CD4-positive, alpha-beta T cell treated with Interleukin-17A for 1 hour (primary cell): ENCODE measurements at places on chromosomes 1 and 21.

- no peak for DNase-seq
Measured at GRCh38 chr1:17633654-17634053, 94.2 kb downstream of the ARHGEF10L start.

- DNase-seq = no peak
Measured at GRCh38 chr1:207031016-207031415, 1.5 kb downstream of the C1orf116 start.

DNA sequence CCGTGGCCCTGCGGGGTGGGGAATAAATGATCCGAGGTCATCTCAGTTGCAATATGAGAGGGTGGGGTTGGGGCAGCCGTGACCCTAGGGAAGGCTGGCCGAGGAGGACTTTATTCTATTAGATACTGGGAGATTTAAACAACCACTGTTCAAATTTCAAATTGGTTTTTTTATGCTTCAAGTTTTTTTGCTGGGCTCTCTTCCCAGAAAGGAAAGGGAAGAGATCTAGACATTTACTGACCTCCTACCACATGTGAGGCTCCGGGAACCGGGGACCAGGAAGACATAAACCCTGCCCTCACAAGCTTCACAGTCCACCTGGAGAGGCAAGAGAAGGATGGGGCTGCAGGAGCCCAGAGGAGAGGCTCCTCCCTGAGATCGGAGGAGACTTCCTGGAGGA, 207.3 kb downstream of the FOXD2 start:
- DNase-seq = no peak

GRCh38 chr1:65330021-65330420, 20.7 kb downstream of the DNAJC6 start:
- no peak for DNase-seq

GRCh38 chr1:156045076-156045475, 8.5 kb downstream of the UBQLN4 start:
- DNase-seq = no peak

- DNase-seq = no peak
Measured at GRCh38 chr1:19559641-19560040, 74.3 kb upstream of the CAPZB start.

DNA sequence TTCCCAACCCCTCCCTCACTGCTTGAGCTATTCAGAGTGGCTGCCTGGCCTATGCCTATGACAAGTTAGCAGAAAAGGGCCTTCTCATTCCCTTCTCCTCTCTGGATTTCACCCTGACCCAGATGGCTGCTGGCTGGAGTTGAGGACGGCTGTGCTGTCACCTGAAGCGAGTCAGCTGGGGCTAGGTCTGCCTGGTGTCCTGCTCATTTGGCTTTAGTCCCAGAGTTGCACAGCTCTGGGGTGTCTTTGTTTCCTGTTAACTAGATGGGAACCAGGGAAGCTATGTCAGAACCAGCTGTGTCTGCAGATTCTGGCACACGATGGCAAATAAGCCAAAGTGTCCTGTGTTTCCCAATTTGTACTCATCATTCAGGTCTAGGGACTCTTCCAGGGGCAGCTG, 52.9 kb downstream of the CNIH3 start:
- no peak for DNase-seq

- no peak for DNase-seq
Measured at GRCh38 chr1:22828484-22829308, 118.1 kb downstream of the EPHB2 start.

GRCh38 chr1:209587789-209588188, 4.3 kb downstream of the CAMK1G start:
- no peak for DNase-seq

GRCh38 chr21:37338671-37339551, 27.7 kb upstream of the DYRK1A start:
- no peak for DNase-seq

- no peak for DNase-seq
Measured at GRCh38 chr21:45151445-45152160, 77.2 kb downstream of the ADARB1 start.

GRCh38 chr1:147491098-147491497, 50.2 kb upstream of the BCL9 start:
- no peak for DNase-seq

DNA sequence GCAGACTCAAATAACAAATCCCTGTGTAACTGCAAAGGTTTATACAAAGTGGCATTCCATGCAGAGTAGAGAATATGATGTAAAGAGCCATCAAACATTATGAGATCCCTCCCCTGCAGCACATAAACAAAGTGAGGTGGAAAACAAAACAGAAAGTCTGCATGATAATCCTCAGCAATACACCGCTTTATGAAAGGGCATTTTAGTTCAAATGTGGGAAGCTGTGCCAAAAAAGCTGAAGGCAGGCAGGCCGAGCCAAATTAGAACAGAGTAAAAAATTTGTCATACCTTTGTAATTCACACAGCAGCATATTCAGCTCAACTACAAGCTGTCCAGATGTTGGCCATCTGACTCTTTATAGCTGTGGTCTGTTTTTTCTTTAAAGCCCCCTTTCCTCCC, 113.5 kb downstream of the LHX9 start:
- DNase-seq = no peak

GRCh38 chr1:45850017-45850416, 46.6 kb downstream of the MAST2 start:
- DNase-seq = no peak

DNA sequence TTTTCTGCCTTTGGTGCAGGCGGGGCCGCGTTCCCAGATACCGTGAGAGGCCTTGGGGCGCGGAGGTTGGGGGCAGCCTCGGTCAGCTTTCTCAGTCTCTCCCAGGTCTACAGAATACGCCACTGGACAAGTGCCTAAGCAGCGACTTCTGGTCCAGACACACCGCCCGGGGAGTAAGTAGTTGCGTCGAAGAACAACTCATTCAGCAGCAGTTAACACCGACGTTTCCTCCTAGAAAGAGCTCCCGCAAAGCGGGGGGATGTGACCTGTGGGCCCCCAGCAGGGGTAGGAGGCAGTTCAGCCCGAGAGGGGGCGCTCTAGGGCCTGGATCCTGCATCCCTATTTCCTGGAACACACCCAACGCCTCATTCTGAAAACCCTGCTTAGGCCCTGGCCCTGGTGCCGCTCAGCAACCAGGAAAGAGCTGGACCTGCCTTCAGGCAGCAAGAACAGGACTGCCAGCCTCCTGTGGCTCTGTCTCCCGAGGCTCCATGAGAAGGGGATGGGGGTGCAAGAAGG, 6.5 kb upstream of the BARHL2 start:
- no peak for DNase-seq

- no peak for DNase-seq
Measured at GRCh38 chr1:79745929-79746328, 739.4 kb upstream of the ADGRL4 start.

DNA sequence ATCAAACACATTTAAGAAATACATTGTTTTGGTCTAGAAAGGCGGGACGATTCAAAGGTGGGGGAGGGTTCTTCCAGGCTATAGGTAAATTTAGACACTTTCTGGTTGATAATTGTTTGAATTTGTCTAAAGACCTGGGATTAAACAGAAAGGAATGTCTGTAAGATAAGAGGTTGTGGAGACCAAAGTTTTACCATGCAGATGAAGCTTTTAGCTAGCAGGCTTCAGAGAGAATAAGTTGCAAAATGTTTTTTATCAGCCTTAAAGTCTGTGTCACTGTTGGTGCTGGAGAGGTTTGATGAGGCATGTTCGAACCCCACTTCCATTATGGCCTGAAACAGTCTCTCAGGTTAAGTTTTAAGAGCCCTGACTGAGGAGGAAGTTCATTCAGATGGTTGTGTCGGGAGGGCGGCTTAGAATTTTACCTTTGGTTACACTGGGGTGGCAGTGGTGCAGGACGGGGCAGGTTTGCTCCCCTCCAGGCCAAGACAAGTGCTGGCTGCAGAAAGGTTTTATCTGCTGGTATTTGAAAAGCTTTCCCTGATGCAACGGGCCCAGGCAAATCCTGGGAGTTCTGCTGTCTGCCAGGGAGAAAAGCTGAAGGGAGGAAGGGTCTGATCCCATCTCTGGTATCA, 16.0 kb upstream of the SLC2A5 start:
- no peak for DNase-seq

DNA sequence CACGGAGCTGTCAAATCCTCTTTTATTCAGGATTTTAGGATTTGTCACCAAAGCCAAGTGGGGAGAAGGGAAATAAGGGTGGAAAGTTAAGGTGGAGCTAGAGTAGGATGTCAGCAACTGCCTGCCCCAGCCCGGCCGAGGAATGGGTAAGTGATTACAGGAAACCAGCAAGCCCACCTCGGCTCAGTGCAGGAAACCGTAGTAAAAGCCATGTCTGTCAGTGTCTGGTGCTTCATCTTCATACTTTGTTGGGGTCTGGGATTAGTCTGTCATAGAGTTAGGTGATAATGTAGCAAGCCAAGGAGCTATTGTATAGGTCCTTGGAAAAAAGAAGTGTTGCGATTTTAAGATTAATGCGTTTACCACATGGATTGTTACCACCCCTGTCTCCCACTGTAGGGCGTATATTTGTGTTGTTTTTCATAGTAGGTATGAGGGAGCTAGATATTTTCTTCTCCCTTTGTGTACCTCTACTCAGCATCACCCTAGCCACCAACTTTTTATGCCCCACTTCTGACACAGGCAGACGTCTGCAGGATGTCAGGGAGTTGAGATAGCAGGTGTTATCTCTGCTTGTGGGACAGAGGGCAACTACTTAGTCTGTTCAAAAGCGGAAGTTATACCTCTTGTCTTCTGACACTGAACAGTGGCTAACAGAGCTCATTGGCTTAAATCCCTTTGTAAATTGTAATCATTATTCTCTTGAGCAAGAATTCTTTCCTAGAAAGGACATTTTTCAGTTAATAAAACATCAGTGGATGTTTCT, 253.7 kb downstream of the HHAT start:
- DNase-seq = no peak

GRCh38 chr1:168481586-168481985, 62.2 kb downstream of the XCL2 start:
- no peak for DNase-seq

GRCh38 chr1:246445503-246445902, 61.6 kb downstream of the SMYD3 start:
- no peak for DNase-seq

GRCh38 chr1:88191917-88192316, 492.2 kb upstream of the PKN2 start:
- no peak for DNase-seq

- DNase-seq = no peak
Measured at GRCh38 chr1:3307359-3307758, 147.1 kb upstream of the ARHGEF16 start.

DNA sequence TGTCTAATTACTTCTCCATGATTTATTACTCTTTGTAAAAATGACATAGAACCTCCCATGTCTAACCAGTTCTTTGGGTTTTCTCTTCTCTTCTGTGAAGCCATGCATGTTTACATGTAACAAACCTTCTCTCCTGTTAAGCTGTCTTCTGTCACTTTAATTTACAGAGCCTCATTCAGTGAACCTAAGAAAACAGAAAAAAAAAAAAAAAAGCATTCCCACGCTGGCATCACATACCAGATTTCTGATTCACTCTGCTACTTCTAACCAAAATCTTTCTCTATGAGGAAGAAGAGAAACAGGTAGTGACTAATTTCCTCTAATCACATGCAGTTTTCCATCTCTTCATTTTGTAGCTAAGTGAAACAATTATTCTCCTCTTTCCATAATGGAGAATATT, 141.4 kb upstream of the CXADR start:
- DNase-seq = no peak

- no peak for DNase-seq
Measured at GRCh38 chr1:7284839-7285435, 486.2 kb upstream of the VAMP3 start.

DNA sequence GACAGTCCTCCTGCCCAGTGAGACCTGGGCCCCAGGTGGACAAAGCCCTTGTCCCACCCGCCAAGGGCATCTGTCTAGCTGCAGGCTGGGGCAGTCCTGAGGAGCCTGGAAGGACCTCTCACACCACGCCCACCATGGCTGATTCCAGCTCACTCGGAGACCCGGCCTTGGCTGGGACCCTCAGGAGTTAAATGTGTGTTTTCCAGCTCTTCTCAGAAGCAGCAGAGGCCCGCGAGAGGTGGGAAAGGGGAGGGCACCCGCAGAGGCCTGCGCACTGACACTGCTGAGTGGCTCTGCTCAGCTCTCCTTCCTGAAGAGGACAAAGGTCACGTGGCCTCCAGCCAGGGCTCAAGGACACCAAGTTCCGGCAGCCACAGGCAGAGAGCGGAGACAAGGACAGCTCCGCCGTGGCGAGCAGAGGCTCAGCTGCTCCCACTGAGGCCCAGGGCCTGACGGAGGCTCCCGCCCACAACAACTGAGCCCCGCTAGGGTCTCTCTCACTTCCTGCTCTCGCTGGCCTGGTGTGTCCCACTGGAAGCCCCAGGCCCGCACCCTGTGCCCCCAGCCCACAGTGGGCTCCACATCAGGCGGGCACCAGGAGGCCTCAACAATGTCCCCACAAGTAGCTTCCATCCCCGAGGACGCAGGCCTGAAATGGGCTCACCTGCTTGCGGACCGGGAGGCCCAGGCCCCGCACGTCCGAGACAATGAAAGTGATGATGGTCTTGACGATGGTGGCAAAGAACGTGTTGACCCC, 16.9 kb downstream of the SLC19A1 start:
- DNase-seq = no peak

DNA sequence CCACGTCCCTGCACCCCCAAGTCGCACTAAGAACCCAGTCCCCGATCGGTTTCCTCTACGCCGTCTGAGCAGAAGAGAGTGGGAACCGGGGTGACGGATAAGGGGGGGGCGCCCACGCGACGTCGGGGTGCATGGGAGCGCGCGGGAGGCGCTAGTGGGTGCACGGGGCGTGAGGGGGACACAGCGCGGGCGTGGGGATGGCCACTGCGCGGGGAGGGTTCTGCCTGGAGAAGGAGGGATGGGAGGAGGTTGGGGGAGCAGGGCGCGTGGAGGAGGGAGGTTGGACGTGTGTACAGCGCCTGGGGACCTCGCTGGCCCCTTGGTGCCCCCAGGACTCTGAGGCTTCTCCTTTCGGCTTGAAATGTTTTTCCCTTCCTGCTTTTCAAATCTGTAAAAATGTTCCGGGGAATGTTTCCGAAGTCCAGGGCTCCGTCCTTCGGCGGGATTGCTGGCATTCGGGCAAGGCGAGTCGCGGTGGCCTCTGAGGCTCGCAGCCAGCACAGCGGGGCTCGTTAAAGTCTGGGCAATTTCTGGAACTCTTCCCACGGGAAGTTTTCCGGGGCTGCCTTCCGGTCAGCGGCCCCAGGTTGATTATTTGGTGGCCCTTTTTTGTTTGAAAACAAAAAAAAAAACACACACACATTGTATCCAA, 13.1 kb downstream of the RNF220 start:
- DNase-seq = no peak

DNA sequence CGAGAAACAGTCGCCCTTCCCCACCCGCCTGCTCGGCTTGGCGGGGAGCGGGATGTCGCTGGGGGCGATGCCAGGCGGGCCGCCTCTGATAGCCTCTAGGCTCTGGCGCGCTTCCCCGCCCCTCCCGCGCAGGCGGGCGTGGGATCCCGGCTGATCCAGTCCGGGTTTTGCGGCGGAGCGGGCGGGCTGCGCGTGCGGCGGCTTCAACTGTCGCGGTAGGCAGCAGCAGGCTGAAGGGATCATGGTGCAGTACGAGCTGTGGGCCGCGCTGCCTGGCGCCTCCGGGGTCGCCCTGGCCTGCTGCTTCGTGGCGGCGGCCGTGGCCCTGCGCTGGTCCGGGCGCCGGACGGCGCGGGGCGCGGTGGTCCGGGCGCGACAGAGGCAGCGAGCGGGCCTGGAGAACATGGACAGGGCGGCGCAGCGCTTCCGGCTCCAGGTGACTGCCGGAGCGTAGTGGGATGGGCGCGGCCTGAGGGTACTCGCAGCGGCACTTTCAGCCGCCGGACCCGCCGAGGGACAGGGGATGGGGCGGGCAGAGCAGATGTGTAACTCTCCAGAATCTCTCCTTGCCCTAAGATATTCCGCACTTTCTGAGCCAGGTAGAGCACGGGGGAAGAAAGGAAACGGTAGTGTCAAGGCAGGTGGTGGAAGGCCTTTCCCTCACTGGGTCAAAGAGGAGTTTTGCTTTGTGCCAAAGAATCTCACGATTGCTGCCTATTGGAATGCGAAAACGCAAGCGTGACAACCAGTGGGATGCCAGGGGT, at the start of gene FAAH:
FAAH (plus strand) TSS at position 210 of the 764 bp plus-strand sequence; CDS start at position 242, 32 bp downstream.
- peak; percentile 51 for DNase-seq
